GM19239 (cell line): ENCODE measurements at places on chromosomes 11 and 22.

- no peak for DNase-seq
Measured at GRCh38 chr11:66008468-66009101, 3.2 kb upstream of the CST6 start.

DNA sequence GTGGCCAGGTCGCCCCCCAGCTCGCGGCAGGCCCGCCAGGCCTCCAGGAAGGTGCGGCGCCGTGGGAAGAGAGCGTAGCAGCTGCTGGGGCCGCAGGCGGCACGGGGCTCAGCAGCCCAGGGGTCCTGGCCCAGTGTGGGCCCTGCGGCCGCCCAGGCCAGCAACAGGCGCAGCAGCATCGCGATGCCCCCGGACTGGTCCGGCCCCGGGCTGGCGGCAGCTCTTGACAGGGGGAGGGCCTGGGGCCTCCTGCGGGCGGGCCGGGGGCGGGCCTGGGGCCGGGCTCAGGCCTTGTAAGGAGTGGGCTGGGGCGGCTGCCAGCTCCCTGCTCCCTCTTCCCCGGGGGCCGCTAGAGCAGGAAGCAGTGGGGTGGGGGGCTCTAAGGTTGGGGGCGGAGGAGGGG, at the start of gene CD248:
Gene CD248 (minus strand): TSS at position 196 of the 403 bp plus-strand sequence. CDS start 17 bp downstream, at position 179.
- no peak for DNase-seq

- DNase-seq = no peak
Measured at GRCh38 chr11:119482521-119483011, 59.6 kb upstream of the THY1 start.

- no peak for DNase-seq
Measured at GRCh38 chr11:83680321-83680720, 394.2 kb upstream of the CCDC90B start.

GRCh38 chr11:133082453-133082781, 449.9 kb downstream of the OPCML start:
- no peak for DNase-seq
